ENCODE measurements at places on chromosomes 2 and 18.

GRCh38 chr2:145546091-145546490 lies 1026.2 kb upstream of the ZEB2 start:
- DNase-seq: no peak

GRCh38 chr2:135162377-135162776 lies 110.3 kb downstream of the RAB3GAP1 start:
- DNase-seq: no peak

- no peak for DNase-seq
These were observed 3.1 kb downstream of the RAMP1 start for GRCh38 chr2:237862528-237862895.

- DNase-seq: no peak
These were observed 64.3 kb downstream of the CFAP221 start for GRCh38 chr2:119608553-119608952.

GRCh38 chr2:211864328-211864727 lies 674.3 kb downstream of the ERBB4 start:
- DNase-seq: no peak

DNA sequence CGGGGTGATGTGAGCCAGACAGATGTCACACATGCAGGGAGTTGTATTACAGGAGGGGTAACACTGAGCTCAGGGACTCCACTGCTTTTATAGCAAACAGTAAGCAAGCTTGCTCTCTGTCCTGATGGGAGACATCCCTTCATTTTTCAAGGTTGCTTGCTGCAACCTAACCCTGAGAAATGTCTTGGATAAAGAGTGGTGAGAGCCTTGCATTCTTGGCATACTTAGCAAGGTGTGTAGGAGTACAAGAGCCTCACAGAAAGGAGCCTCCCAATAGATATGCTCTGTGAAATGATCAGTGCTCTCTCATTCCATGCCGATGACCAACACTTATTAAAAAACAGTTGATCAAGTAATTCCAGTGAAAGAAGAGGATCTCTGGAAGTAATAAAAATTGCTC lies 8.1 kb downstream of the PFN4 start:
- no peak for DNase-seq

- DNase-seq: no peak
These were observed 243.9 kb upstream of the GULP1 start for GRCh38 chr2:188047735-188048134.

- DNase-seq: no peak
These were observed 206.7 kb downstream of the MGAT5 start for GRCh38 chr2:134460583-134460998.
